ENCODE measurements at places on chromosomes 11 and 22. TPM values are rescaled to one million over a fixed set of nuclear protein-coding genes. Genes with fewer than 3 reads are reported as not detected.

DNA sequence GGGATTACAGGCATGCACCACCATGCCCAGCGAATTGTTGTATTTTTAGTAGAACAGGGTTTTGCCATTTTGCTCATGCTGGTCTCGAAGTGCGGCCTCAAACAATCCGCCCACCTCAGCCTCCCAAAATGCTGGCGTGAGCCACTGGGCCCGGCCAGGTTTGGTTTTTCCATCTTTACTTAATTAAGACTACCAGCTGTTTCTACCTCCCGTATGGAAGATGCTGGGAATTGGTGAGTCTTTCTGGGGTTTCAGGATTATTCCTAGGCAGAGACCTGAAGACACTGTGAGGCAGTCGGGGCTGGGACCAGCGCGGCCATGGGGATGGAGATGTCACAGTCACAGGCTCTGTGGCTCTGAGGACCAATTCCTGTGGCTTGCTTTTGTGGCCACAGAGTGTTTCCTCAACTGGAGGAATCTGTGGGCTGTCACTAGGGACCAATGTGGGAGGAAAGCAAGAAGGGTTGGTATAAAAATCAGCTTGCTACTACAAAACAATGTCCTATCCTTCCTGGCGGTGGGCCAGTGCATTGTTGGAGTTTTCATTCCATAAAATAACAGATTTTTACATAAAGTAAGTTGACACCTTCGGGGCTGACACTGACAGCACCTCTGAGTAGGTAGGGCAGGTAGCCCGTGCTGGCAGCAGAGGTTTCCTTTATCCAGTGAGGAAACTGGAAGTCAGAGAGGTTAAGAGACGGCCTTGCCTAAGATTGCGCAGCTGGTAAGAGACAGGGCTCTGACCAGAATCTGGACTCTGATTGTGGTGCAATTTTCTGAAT lies 8.4 kb upstream of the FTH1 start:
- DNase-seq, result no peak
- no peaks in the 10 kb centered on the region for H3K27me3 ChIP-seq
- no peak overlapping the region for H3K4me3 ChIP-seq
- no peak overlapping the region for H3K27ac ChIP-seq
- H3K36me3 ChIP-seq, result no peaks in the 10 kb centered on the region

- no peaks in the 10 kb centered on the region for H3K27me3 ChIP-seq
- H3K4me1 ChIP-seq, result no peaks in the 10 kb centered on the region
- no peak overlapping the region for H3K27ac ChIP-seq
- H3K36me3 ChIP-seq, result no peaks in the 10 kb centered on the region
- no peak overlapping the region for H3K4me3 ChIP-seq
Measured at GRCh38 chr11:123069908-123070821, 8.2 kb upstream of the HSPA8 start.

The BIRC3 gene
- not detected for total RNA-seq

- H3K4me3 ChIP-seq, result no peak overlapping the region
- no peaks in the 10 kb centered on the region for H3K27me3 ChIP-seq
- H3K36me3 ChIP-seq, result no peaks in the 10 kb centered on the region
- H3K27ac ChIP-seq, result no peak overlapping the region
- DNase-seq, result peak; percentile 11
Measured at GRCh38 chr11:7969756-7970646, 4.8 kb upstream of the NLRP10 start.

DNA sequence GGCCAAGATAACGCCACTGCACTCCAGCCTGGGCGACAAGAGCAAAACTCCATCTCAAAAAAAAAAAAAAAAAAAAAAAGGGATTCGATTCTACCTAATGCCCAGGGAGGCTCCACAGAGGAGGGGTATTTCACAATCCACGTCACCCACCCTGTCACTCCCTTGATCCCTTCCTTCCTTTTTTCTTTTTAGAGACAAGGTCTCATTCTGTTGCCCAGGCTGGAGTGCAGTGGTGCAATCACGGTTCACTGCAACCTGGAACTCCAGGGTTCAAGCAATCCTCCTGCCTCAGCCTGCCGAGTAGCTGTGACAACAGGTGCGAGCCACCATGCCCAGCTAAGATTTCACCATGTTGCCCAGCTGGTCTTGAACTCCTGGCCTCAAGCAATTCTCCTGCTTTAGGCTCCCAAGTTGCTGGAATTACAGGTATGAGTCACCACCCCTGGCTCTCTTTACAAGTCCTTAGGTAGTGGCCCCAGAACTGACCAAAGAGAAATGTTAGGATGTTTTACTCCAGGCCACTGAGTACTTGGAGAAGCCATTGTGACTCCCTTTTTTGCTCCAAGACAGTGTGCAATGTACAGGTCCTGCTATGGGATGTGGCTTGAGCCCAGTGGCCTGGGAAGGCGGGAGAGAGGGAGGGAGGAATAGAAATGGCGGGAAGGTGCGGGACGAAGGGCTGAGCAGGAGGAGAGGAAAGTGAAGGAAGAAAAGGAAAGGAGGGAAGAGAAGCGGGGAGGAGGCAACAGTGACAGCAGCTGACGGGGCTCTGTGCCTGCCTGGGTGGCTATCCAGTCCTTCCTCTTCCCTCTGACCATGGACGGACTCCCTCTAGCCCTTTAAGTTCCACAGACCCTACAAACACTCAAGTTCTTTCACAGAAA lies 11.8 kb upstream of the FXYD2 start:
- no peak overlapping the region for H3K27ac ChIP-seq
- no peak for DNase-seq
- H3K4me1 ChIP-seq, result peaks cover 6% of the 10 kb centered on the region
- H3K36me3 ChIP-seq, result no peaks in the 10 kb centered on the region
- H3K4me3 ChIP-seq, result no peak overlapping the region
- no peaks in the 10 kb centered on the region for H3K27me3 ChIP-seq

The KDM4E gene
- total RNA-seq, result not detected
